Spinal cord (tissue), 10 donors: ENCODE measurements at places on chromosomes 7 and 10. TPM values are rescaled to one million over a fixed set of nuclear protein-coding genes. Genes with fewer than 3 reads are reported as not detected.

- no peak for DNase-seq
Measured at GRCh38 chr7:27868131-27868550, 128.2 kb downstream of the TAX1BP1 start.

DNA sequence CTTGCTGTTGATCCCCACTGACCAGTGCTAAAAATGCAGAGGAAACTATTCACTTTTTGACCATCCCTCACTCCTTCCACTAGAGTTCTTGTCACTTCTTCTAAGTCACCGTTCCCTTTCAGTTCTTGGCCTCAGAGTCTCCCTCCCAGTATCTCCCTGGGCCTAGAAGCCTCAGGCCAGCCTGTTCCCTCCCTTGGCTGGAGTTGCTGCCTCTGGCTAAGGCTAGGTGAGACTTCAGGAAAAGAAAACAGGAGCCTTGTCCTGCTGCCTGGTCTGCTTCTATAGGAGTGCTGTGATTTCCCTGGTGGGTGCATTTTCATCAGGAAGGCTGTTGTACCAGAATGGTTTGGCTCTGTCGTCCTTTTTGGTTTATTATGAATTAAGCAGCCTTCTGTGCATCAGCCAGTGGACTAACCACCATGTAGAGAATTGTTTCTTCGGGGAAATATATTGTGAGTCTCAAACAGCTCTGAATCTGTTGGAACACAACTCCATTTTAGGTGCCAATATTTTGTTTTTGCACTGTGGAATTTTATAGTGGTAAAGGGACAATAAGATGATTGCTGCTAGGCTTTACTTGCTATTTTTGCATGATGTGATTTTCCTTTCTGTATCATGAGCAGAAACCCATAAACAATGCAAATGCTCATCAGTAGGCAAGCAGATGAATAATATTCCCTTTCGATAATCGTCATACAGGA, 233.4 kb upstream of the FZD1 start:
- DNase-seq: peak; percentile 38

DNA sequence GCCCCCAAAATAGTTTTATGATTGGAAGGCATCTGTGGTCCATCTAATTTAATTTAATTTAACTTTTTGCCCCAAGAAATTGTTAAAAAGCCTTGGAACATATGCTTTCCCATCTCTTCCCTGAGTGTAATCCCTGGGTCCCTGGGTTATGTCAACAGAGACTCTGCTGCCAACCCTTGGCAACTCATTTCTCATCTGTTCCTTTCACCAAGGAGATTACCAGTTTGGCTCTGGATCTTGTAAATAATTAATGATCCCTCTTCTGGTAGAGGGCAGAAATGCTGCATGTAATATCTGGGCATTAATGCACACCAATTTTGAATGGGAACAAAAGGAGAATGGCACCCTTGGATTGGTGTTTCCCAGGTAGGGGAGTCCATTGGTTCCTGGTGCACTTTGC, 514.2 kb downstream of the CCSER2 start:
- no peak for DNase-seq

DNA sequence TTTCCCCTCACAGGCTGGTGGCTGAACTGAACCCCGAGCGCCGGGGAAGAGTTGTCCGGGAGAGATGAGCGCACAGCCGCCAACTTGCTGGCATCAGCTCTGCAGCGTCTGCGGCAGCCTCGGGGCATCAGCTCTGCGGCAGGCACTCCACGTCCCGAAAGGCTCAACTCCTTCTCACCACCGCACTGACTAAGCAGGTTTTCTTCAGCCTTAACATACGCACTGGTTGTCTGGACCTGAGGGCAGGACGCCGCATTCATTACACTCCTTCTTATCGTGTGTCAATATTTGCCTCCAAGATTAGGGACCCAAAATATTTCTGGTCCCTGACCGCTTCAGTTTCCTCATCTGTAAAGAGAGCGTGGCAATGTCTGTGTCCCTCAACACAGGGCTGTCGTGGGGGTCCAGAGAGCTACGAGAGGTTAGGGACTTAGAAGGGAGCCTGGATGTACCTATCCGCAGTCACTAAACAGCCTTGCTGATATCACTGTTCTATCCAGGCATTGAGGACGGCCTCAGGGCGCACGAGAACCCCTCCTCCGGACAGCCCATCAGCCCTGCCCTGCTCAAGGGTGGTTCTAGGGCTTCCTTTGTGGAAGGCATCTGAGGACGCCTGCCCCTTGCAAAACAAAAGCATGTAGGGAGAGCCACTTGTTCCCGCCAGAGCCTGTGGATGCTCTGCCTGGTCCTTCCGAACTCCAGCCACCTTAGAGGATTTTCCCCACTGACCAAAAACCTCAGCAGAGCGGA, 42.8 kb upstream of the FIGNL1 start:
- no peak for DNase-seq

The TRIM24 gene
- 26.0 TPM for total RNA-seq

The RAPGEF5 gene
- total RNA-seq: 121 TPM

GRCh38 chr10:69394020-69394419, 22.7 kb downstream of the TACR2 start:
- DNase-seq: no peak

DNA sequence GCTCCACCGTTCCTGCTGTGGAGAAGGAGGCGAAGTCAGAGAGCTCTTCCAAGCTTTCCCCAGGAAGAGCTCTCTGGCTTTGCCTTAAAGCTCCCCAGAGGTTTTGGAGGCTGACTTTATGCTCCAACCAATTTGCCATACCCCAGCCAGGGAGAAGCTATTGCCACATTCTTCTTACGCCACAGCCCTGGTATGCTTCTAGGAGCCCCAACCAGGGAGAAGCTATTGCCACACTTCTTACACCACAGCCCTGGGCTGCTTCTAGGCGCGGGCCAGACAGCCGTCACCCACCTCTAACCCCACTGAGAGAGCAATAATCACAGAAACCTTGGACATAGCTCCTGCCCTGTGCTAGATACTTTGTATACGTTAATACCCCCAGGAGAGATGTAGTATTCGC, 951 bp downstream of the ELOVL3 start:
- no peak for DNase-seq

GRCh38 chr7:111528331-111528730, 34.0 kb downstream of the IMMP2L start:
- no peak for DNase-seq

The NAT16 gene
- 0.61 TPM for total RNA-seq

DNA sequence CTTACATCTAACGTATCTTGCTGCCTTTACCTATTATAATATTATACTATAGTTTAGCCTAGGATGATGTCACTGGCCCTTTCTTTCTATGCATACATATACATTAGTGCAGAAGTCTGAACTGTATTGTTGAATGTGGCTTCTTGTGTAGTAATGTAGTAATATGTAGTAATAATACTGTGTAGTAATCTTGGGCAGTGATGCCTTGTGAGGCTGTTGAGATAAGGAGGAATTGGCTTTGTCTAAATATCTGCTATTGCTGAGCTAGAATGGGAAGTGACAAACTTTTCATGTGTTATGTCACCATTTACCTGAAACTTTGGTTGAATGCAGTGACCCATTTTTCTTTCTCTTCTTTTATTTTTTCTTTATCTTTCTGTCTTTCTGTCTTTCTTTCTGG, 11.0 kb downstream of the GLCCI1 start:
- no peak for DNase-seq

The AGR2 gene
- 3.0 TPM for total RNA-seq

DNA sequence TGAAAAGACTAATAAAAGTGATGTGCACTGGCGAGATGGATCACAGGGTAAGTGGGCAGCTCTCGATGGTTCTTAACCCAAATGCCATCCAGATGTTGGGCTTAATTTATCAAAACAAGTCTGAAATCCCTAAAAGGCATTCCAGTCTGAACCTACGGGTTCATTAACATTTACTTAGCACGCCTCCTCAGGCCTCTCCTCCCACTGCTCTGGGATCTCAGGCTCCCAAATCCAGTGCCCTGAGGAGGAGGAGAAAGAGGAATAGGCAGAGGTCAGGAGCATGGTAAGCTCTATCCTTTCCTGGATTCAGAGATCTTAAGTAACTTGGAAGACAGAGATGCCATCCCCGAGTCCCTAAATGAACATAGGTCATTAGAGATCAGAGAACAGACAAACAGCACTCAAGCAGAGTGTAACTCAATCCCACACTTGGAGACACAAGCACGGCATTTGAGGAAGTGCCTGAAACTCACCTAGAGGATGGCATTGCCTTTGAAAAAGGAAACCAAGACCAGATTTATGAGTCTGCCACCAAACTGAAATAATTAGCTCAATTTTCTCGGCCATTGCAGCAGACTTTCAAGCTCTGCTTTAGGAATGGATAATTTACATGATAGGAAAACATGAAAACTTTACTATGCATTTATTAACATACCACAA, 140.9 kb downstream of the CXCL12 start:
- DNase-seq: no peak

The MYH16 gene
- not detected for total RNA-seq

GRCh38 chr7:27345164-27345887, 102.7 kb downstream of the EVX1 start:
- no peak for DNase-seq

DNA sequence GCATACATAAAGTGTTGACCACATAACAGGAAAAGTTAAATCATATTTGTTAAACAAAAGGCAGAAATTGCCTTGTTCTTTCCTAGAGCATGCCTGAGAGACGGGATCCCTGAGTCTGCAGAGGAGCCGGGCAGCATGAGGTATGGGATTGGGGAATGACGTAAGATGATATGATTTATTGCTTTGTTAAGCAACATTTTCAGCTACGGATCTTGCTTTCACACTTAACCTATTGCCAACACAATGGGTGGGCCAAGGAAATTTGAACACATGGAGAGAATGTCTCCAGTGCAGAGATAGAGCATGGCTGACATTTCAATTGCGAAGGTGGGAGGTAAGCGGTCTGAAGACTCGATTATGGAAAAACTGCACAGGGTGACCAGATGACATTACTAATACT, 76.7 kb downstream of the EMX2 start:
- DNase-seq: no peak

GRCh38 chr10:24449321-24449740, 240.4 kb downstream of the KIAA1217 start:
- peak; percentile 64 for DNase-seq

- peak; percentile 78 for DNase-seq
Measured at GRCh38 chr7:137283153-137283552, 60.4 kb downstream of the PTN start.

DNA sequence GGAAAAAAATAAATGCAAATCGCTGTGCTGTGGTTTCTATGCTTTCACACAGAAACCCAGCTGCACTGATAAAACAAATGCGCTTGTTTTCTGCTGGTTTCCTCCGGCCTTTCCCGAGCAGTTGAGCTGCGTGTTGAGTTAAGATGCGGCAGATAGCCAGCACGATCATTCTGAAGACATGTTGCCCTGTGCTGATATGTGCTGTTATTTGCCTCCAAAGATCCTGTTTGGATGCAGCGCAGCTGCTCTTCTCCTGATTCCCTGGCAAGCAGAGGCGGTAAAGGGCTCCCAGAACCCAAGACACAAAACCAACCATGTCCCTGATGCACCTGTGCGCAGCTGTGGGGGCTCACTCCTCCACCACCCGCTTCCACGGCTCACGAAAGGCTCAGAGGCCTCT, 225.4 kb downstream of the PAXIP1 start:
- peak; percentile 64 for DNase-seq

GRCh38 chr7:143811-144453, 48.4 kb upstream of the FAM20C start:
- DNase-seq: no peak

The HOXA6 gene
- 12.5 TPM for total RNA-seq

The LRRTM3 gene
- 16.5 TPM for total RNA-seq

The TMEM236 gene
- 0.44 TPM for total RNA-seq

DNA sequence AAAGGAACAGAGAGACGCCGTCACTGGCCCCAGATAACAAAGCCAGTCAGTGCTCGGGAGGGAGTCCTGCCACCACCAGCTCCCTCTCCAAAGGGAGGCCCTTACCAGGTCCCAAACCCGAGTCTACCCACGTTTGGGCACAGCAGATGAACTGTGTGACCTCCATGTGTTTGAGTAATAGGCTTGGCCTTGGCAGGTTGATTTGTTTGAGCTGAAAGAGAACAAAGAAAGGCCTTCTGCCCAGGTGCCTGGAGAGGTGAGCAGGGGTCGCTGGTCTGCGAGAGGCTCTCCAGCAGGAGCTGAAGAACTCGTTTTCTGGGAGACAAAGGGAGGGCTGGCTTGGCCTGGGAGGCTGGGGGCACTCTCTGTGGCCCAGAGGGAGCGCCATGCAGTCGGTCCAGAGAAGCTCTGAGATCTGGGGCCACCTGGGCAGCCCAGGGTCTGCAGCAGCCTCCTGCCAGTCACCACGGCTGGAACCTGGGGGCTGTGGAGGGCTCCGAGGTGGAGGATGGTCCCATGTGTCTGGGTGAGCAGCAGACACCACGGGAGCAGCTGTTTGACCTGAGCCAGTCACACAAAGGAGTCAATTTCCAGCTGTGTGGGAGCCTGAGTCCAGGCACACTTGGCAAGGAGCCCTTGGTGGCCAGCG, 99.7 kb downstream of the PAXIP1 start:
- DNase-seq: no peak

GRCh38 chr10:102449321-102450123, 1.8 kb downstream of the C10orf95 start:
- peak; percentile 69 for DNase-seq

DNA sequence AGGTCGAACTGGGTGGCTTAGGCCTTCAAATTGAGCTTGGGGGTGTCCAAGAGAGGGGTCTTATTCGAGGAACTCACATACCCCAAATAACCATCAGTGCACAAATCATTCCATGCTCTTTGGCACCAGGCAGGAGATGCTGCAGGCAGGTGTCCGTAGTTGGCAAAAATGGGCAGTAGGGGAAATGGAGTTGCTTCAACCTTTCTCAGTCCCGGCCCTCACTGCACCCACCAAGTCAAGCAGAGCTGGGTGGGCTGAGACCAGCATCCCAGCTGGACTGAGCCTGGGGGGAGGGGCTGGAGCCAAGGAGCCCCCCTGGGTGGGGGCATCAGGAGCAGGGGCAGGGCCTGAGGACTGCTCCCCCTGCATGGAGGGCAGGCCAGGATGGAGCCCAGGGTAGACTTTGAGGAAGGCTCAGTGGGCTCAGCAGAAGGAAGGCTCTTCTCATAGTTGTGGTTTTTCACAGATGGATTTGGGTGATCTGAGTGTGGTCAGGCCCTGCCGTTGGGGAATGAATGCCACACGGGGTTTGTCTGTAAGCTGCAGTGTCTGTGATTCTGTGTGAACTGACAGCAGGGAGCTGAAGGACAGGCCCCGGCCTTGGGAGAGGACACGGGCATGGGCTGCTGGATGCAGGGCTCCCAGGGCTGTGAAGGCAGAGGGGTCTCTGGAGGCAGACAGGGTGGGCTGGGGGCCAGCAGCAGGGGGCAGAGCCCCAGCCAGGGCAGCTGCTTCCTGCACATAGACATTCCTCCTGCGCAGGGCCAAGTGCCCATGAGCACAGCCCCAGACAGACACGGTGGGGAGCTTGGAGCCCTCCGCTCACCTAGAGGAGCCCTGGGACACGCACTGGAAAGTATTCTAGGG, 144.5 kb downstream of the ADCY1 start:
- no peak for DNase-seq
